ENCODE measurements at places on chromosomes 2 and 18.

- DNase-seq = no peak
Measured at GRCh38 chr2:46967990-46968647, 52.5 kb upstream of the MCFD2 start.

DNA sequence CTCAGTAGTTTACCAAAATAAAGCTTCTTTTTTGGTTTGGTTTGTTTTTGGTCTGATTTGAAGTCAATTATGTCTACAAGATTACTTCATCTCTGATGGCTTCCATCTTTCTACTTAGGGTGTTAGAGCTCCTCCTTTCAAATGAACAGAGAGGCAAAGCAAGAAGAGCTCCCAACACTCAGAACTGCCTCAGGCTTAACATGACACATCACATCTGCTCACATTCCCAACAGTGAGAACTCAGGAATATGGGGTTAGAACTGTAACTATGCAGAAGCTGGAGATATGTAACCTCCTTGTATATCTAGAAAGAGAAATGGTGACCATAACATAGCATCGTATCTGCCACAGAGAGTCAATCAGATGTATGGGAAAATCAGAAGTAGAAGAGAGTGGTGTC is 11.4 kb upstream of the LRATD1 start:
- no peak for DNase-seq

DNA sequence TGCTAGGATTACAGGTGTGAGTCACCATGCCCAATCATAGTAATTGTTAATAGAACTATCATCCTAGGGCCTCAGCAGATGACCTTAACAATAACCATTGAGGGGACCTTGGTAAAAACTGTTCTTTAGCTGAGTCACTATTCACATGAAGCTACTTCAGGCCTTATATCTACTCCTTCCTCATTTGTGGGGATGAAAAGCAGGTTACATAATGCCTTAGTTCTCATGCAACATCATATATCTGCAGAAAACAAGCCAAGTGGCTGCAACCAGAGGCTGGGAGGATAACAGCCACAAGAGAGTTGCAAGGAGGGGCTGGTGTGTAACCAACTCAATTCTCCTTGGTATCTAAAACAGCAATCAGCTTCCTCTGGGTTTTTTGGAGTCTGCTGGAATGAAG is 445.4 kb downstream of the NBAS start:
- DNase-seq = no peak

DNA sequence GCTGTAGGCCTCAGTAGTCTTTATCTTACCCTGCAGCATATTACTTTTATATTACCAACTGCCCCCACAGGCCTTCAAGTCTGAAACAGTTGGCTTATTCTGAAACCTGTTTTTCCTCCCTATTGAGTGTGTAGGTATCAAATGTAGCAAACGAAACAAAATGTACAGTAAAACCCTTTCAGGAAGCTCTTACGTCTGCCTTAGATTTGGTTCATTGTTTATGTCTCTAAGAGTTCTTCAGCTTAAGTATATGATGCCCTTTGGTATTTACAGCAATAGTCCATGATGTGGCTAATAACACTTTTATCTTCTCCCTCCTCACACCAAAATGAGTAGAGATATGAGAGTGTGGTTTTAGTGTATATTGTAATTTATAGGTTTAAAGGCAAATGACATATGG is 108.8 kb downstream of the DOCK10 start:
- DNase-seq = no peak

DNA sequence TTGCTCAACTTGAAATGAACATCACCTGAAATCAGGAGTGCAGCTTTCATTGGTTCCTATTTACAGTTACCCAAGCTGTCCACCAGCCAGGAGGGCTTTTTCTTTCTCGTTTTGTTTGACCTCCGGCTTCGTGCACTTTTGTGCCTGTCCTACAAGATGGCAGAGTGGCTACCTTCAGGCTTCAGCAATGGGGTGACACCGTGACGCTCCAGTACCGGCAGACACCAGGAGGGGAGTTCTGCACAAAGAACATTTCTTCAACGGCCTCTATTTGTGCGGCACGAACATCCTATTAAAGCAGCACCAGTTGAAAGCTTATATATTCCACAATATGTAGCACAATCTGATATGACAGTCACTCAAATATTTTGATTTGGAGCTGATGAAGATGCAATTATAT is 18.3 kb downstream of the RNASEH1 start:
- no peak for DNase-seq

DNA sequence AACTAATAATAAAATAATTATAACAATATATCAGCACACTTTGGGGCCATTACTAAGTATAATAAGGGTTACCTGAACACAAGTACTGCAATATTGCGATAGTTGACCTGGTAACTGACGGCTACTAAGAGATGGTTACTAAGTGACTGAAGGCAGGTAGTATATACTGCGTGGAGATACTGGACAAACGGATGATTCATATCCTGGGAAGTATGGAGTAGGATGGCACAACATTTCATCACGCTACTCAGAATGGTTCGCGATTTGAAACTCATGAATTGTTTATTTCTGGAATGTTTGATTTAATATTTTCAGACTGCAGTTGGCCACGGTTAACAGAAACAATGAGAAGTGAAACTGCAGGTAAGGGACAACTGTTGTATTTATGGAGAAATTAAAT is 39.5 kb upstream of the FLACC1 start:
- DNase-seq = no peak

DNA sequence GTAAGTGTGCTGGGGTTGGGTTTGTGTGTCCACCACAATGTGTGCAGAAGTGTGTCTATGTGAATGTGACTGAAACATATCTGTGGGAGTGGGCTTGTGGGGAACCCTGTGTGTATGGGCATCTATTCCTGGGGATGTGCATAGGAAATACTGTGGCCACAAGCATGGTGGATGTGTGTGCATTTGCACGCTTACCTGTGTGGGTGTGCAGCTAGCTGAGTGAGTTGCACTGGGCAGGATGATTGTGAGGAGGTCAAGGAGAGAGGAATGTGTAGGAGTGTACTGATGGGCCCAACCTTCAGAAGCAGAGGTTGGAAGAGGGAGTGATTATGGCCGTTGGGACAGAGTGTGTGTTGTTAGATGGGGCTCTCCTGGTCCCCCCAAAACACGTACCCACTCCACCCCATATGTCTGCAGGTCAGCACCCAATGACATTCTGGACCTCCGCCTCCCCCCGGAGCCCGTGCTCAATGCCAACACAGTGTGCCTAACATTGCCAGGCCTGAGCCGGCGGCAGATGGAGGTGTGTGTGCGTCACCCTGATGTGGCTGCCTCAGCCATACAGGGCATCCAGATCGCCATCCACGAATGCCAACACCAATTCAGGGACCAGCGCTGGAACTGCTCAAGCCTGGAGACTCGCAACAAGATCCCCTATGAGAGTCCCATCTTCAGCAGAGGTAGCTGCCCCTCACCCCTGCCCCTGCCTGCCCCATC is 1.2 kb downstream of the WNT10A start:
- DNase-seq = no peak

DNA sequence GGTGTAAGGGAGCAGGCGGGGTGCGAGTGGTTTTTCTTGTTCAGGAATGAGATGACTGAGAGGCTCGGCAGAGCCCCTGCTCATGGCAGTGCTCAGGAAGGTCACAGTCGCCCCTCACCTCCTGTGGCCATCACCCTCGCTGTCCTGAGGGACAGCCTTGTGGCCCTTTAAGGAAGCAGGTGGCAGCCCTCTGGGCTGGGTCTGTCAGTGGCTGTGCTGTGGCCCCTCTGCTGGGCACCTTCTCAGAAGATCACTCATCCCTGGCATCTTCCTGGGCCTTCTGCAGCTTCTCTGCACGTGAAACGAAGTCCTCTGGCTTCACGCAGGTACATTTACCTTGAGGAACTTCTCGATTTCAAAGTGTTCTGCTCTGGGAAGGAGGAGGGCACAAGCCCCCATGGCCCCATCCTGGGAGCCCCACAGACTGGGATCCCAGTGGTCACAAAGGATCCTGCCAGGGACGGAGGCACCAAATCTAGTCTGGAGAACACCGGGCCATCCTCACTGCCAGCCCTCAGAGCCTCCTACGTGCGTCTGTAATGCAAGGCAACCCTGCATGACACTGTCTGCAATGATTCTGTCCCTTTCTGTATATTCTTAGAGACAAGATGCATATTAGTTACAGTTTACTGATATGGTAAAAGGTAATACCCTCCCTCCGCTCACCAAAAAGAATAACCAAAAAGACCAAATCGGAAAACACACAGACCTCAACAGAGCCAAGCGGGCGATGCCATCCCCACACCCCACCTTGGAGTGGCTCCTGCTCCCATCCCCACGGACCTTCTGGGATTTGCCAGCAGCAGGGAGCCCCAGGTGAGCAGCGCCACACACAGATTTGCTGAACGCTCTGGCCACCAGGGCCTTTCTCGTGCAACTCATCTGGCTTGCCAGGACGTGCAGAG is 25.9 kb upstream of the FAHD2A start:
- no peak for DNase-seq

- no peak for DNase-seq
Measured at GRCh38 chr2:188668017-188668680, 306.0 kb upstream of the COL3A1 start.

DNA sequence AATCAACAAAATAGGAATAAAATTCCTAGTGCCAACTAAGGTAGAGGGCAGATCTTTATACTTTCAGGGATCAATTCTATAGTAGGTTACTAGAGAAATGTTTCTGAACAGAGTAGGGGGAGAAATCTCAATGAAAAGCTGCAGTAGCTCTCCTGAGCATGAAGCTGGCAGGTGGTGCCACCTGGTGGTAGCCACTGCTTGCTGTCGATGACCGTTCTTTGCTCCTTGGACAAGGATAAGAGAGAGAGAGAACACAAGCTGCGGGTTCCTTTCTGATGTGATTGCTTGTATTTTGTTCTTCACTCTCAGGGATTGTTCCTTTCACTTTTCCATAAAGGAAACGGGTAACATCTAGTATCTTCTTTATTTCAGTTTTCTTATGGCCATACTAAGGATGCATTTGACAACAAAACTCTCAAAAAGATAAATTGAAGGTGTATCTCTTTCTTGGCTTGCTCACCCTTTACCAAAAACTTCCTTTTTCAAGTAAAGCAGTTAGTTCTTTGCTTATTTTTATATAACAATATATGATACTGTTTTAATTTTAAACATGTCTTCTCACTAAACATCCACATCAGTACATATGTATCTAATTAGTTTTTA is 18.6 kb upstream of the MRPL19 start:
- peak; percentile 63 for DNase-seq

DNA sequence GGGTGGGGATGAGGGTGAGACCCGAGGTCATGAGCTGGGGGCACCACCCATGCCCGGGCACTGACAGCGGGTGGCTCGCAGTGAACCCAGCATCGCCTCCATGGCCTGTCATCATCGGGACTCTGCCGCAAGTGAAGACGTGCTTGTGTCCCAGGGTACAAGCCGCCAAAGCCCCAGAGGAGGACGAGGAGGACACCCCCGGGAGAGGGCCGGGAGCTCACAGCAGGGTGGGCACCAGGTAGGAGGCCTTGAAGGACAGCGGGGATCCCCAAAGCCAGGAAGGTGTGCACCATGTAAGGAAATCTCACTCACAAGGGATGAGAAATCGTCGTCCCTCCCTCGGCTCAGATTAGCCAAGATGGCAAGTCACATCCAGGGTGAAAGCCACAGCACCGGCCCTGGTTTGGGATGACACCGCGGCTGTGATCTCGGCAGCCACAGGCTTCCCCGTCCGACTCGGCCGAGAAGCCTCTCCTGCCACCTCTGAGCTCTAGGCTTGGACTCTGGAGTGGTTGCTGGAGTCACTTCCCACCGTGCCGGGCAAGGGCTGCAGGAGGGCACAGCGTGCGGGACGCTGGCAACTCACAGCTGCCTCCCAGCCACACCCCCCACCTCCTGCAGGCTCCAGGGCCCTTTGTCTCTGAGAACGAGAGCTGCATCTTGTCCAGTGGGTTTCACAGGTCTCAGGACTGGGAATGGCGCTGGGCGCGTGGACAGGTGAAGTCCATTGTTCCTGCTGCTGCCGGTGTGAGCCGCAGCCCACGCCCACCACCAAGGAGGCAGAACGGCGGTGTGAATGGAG is 81.6 kb upstream of the CTDP1 start:
- DNase-seq = no peak

DNA sequence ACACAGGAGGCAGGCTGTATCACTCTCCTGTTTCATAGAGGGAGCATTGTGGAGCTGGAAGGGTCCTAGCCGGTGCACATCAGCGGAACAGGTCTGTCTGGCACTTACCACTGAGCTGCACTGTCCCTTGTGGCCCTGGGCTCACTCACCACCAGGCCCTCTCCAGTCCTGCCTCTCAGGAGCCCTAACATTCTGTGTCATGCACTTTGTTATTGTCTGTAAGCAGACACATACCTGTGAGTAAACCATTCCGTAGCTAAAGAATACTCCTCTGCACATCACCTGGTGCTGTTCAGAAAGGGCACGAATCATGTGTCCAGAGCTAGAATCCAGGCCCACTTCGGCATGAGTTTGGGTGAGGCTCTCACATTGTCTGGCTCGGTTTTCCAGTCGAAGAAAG is 93.6 kb downstream of the CRIM1 start:
- no peak for DNase-seq

- no peak for DNase-seq
Measured at GRCh38 chr2:199602896-199603717, 145.4 kb upstream of the SATB2 start.

- DNase-seq = no peak
Measured at GRCh38 chr2:30693821-30694281, 113.4 kb downstream of the CAPN13 start.

DNA sequence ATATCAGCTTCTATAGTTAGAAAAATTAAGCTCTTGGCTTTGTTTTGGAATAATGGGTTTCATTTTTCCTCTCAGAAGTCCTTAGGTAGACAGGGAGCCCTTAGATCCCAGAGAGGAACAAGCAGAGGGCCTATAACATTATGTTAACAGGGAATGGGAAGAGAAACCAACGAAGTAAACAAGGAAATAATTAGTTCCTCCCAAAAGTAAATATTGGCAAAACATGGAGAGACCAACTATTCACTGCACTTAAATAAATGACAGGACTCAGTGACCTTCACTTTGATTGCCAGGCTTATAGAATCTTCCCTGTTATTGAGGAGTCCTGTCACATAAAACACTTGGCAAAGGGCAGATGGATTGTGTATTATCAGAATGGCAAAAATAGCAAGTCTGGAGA is 5.3 kb downstream of the CRIM1 start:
- DNase-seq = no peak
